ENCODE measurements at places on chromosomes 12 and 14.

- no peak for DNase-seq
Observed at GRCh38 chr12:26044007-26044394, 80.8 kb downstream of the BHLHE41 start.

DNA sequence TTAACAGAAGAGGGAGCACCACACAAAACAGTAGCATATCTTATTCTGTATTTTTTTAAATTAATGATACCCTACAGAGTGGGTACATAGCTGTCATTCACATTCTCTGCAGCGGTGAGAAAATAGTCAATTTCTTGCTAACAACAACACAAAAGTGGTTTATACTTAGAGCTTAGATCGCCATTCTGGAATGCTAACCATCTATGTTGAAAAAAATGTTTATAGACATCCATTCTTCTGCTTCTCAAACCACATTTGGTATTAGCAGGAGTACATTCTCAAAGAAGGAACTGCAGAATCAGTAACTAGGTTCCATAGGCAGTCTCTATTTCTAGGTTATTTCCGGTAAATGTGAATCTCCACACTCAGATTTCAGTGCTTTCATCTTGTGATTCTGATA is 185.9 kb downstream of the PPFIA2 start:
- DNase-seq = no peak

DNA sequence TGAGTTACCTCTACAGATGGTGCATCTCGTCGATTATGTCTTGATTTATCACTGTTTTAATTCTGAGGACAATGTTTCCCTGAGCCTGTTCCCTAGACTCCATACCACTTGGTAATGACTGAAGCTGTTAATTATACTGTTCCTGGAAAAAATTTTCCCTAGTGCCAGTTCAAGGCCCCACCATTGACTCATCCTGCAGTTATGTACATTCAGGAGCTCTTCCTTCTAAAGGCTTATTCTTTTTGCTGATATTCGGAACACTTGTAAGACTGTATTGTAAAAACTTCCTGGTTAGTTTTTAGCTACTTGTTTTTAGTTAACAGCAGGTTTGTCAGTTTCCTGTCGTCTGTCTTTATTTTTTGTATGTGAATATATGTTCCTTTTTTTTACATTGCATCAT is 30.4 kb upstream of the PPP2R5E start:
- DNase-seq = no peak

DNA sequence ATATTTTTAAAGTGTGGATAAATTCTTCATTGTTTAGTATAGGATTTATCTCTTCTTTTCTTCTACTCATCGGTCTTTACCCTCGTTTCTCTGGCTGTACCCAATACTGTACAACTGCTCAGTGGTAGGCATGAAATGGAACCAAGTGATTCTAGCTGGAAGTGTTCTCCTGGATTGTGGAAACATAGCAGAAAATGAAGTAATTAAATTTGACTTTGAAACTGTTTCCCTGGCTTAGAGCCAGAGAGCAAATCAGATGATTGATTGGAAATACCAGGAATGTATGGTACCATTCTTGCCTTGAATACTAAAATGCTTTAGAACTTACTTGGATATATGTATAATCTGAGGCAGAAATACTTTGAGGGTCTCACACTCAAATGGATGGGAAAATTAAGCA is 292.3 kb downstream of the ERC1 start:
- DNase-seq = no peak

DNA sequence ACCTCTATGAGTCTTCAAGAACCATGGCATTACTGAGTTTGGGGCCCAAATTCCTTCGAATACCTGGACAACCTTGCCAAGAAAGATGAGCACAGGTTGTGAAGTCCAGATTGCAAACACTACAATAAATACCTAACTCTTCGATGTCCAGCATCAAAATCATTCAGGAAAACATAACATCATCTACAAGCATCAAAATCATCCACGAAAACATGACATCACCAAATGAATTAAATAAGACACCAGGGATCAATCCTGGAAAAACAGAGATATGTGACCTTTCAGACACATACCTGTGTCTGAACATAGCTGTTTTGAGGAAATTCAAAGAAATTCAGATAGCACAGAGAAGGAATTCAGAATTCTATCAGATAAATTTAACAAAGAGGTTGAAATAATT is 262.0 kb upstream of the KITLG start:
- no peak for DNase-seq

- DNase-seq = no peak
Observed at GRCh38 chr14:24928386-24928900, 121.5 kb downstream of the STXBP6 start.

DNA sequence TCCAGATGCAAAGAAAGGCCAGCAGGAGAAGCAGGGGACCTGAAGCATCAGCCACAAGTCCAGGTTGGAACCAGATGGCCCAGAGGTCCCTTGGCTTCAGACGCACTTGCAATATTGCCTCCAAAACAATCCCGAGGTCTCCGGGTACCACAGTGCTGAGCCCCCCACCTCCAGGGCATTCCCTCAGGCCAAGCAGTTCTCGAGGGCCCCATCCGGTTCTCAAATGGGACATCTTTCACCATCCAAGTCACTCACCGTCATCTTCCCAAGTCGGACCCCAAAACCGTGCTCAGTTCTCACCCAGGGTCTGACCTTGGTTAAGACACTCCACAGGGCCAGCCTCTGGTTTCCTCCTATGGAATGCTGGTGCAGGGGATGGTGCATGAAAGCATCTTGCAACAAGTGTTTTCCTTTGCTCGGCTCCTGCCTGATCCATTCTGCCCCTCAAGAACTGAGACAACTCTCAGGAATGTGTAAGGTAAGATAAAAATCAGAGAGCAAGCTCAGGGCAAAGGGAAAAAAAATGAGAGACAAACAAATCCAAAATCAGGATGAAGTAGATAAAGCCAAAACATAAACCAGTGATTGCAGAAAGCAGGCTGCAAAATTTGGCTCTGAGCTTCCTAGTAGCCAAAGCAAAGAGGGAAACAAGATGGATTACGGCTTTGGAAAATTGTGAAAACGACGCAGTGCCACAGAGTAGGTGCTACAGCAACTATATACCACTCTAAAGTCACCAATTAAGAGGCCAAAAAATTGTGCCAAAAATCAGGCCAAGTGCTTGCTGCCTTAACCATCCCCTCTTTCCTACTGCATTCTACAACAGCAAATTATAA is 8.0 kb downstream of the NCOR2 start:
- no peak for DNase-seq

DNA sequence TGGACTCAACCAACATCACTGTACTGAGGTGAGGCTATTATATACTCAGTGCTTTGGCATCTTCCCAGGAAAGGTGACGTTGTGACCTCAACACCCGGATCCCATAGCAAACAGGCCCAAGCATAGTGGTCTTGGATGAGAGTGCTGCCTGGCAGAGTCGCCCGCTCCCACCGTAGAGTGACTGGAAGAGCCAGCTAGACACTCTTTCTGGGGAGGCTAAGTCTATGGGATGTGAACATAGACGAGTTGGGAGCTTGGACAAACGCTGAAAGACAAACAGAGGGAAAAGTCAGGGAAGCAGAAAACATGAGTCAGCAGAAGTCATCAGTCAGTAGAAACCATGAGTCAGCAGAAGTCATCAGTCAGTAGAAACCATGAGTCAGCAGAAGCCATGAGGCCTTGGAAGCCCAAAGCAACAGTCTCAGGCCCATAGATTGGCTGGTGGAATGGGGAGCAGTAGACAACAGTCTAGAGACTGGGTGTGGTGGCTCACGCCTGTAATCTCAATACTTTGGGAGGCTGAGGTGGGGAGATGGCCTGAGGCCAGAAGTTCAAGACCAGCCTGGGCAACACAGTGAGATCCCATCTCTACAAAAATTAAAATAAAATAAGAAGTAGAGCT is 66.4 kb upstream of the MAP1LC3B2 start:
- DNase-seq = no peak

GRCh38 chr14:85482552-85482951 is 47.4 kb upstream of the FLRT2 start:
- DNase-seq = no peak

- DNase-seq = no peak
Observed at GRCh38 chr14:67442139-67442906, 30.4 kb upstream of the PLEK2 start.

DNA sequence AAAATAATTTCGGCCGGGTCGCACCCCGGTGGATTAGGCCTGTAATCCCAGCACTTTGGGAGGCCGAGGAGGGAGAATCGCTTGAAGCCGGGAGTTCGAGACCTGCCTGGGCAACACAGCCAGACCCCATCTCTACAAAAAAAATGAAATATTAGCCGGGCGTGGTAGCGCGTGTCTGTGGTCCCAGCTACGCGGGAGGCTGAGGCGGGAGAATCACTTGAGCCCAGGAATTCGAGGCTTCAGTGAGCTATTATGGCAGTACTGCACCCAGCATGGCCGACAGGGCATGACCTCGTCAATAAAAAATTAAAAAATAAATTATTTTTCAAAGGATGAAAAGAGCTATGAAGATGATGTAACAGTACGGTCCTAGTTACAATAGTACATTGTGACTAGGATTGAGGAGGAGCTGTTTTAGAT is 523 bp downstream of the GTF2H3 start:
- DNase-seq = no peak
